SK-N-MC (cell line): ENCODE measurements at places on chromosomes 7 and 10.

- no peak for DNase-seq
Observed at GRCh38 chr10:51421853-51422252, 277.5 kb downstream of the CSTF2T start.

GRCh38 chr7:69301253-69301652, 297.0 kb upstream of the AUTS2 start:
- no peak for DNase-seq

- no peak for DNase-seq
Observed at GRCh38 chr10:132538790-132539421, 1.3 kb downstream of the INPP5A start.

- DNase-seq: no peak
Observed at GRCh38 chr10:97024168-97025073, 161.3 kb downstream of the SLIT1 start.

GRCh38 chr7:71553306-71553705, 421.4 kb downstream of the GALNT17 start:
- no peak for DNase-seq
